ENCODE measurements at places on chromosomes 7 and 10.

GRCh38 chr7:110373416-110373815 lies 717.5 kb upstream of the LRRN3 start:
- DNase-seq, result no peak

- DNase-seq, result no peak
Measured at GRCh38 chr10:103055105-103055504, 137.0 kb downstream of the CNNM2 start.

- DNase-seq, result no peak
Measured at GRCh38 chr7:115816318-115816974, 214.1 kb downstream of the TFEC start.

DNA sequence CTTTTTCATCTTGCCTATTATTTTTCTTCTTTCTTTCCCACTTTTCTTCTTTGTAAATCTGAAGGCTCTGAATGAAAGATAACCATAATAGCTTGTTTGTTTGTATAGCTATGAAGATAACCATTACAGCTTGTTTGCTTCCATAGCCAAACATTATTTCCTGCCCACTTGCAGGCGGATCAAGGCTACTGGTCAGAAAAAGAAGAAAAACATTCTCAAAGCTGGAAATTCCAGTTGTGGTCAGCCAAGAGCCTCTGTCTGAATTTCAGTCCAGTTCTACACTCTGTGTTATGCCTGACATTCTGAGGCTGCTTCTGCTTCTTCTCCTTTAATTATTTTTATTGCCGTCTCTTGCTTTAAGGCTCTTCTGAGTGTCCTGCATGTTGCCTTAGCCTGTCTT lies 48.9 kb downstream of the TMEM178B start:
- DNase-seq, result no peak

All from AML-193 (cell line).